ENCODE measurements at places on chromosomes 7 and 10.

- no peak for DNase-seq
These were observed 94.9 kb upstream of the KCNIP2 start for GRCh38 chr10:101938305-101939007.

- DNase-seq, result no peak
These were observed 198.2 kb upstream of the GNAI1 start for GRCh38 chr7:79936281-79936983.

DNA sequence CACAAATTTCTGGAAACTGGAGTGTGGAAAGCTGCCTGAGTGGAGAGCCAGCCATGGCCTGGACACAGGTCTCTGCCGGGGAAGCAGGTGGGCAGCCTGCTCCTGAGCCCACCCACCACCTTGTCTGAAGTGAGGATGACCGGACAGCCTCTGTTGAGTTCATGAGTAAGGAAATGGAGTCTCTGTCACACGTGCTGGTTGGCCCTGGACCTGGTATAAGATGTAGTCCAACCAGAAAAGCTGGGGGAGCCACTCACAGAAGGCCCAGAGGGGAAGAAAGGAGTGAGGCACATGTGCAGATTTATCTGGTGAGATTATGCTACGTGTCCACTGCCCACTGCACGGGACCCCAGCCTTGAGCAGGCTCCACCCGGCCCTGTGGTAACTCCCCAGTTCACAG is 383.5 kb downstream of the GRID1 start:
- no peak for DNase-seq

- DNase-seq, result no peak
These were observed 199.5 kb upstream of the NFE2L3 start for GRCh38 chr7:25952261-25953057.

- DNase-seq, result no peak
These were observed 32.0 kb downstream of the THNSL1 start for GRCh38 chr10:25048450-25048849.

- no peak for DNase-seq
These were observed 592.8 kb upstream of the GRM3 start for GRCh38 chr7:86050918-86051317.

- DNase-seq, result no peak
These were observed 163.8 kb downstream of the RGS10 start for GRCh38 chr10:119378737-119379067.

- DNase-seq, result no peak
These were observed 90.1 kb downstream of the ABCC2 start for GRCh38 chr10:99872367-99873162.

GRCh38 chr7:144050093-144050492 is 1.3 kb downstream of the OR2A5 start:
- DNase-seq, result no peak

GRCh38 chr7:43847496-43847895 is 21.8 kb downstream of the MRPS24 start:
- no peak for DNase-seq
